Fibroblast of skin of right quadriceps (primary cell): ENCODE measurements at places on chromosomes 7 and 10.

DNA sequence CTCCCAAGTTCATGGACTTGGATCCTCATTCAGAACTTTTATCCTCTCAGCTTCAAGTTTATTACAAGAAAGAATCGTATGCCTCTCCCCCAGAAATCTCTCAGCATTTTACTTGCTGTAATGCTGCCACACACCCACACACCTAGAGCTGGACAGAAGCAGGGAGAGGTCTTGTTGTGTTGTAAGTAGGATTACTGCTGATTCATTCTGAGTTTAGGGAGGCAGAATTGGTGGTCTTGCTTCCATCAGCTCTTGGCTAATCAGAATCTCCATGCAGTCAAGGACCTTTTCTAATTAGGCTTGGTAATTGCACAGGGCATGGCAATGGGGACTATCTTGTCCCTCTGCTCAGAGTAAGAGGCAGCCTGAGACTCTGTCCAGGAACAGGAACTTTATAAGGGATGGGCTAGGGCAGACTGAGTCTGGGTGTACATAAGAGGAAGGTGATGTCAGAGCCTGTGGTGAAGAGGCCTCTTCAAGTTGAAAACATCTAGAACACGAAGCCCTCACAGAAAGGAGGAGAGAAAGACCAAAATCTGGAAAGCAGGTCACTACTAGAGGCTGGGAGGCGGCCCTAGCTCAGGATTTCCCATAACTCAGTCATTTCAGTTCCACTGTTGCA lies 7.0 kb upstream of the PTPRE start:
- no peak for DNase-seq

DNA sequence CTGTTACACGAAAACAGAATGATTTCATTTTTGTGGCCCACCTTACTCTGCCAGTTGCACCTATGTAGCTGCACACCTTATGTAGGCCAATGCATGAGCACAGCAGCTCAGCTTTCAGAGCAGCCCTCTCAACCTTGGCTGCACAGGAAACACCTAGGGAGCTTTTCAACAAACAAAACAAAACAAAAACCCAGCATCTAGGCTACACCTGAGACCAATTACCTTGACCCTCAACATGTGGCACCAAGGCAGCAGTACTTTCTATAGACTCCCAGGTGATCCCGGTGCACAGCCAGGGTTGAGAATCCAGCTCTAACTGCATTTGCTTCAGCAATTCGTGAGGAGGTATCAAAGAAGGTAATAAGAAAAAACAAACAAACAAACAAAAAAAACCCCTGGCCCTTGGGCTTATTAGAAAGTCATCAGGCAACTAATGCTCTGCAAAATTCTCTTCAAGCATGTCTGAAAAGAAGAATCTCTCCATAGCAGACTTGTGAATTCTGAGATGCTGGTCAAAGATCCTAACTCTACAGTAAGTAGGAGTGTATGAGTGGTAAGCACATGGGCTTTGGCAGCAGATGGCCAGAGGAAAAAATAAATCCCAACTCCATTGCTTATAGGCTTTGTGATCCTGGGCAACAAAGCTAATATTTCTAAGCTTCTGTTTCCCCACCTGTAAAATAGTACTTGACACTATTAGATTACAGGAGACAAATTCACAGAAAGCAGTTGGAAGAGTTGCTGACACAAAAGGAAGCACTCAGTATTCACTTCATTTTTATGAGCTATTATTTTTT lies 113.4 kb upstream of the NOBOX start:
- no peak for DNase-seq

- DNase-seq, result peak; percentile 26
These were observed 4.7 kb downstream of the MYL10 start for GRCh38 chr7:101624246-101625001.

GRCh38 chr10:282294-283139 lies 147.3 kb downstream of the ZMYND11 start:
- peak; percentile 69 for DNase-seq

DNA sequence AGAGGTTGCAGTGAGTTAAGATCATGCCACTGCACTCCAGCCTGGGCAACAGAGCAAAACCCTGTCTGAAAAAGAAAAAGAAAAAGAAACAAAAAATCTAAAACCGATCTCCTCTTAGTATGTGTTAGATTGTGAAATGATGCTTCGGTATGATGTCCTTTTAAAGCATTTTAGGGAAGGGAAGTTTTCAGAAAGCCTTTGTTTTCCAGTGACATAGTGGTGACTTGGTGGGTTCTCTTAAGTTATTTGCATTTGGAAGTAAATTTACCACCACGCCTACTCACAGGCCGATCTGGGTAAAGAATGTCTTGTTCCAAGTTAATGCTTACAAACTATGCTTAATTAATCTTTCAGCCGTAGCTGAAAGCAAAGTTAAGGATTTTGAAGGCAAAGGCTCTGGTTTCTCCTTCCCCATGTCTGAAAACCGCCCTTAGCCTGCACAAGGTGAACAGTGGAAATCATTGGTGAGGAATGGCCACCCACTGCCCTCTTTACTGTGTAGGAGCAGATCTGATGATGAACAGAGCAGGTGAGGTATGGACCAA lies 10.7 kb downstream of the MTURN start:
- DNase-seq, result no peak

DNA sequence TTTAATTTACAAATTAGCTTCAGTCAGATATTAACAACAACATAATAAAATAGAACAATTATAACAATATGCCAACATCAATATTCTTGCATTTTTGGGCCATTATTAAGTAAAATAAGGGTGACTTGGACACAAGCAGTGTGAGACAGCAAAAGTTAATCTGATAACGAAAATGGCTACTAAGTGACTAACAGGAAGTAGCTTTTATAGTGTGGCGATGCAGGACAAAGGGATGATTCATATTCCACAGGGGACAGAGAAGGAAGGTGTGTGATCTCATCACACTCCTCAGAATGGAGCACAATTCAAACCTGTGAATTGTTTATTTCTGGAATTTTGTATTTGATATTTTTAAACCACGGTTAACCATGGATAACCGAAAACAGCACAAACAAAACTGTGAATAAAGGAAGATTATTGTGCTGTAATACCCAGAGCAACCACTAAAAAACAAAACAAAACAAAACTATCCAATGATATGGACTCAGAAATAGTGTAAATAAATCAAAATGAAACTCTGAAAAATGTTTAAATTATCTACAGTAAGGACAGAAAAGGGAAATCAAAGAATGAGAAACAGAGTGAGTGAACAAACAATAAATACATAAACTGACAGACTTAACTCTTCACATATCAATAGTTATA lies 66.9 kb upstream of the TFEC start:
- peak; percentile 70 for DNase-seq

- DNase-seq, result no peak
These were observed 22.6 kb downstream of the CHCHD3 start for GRCh38 chr7:133059263-133059662.

DNA sequence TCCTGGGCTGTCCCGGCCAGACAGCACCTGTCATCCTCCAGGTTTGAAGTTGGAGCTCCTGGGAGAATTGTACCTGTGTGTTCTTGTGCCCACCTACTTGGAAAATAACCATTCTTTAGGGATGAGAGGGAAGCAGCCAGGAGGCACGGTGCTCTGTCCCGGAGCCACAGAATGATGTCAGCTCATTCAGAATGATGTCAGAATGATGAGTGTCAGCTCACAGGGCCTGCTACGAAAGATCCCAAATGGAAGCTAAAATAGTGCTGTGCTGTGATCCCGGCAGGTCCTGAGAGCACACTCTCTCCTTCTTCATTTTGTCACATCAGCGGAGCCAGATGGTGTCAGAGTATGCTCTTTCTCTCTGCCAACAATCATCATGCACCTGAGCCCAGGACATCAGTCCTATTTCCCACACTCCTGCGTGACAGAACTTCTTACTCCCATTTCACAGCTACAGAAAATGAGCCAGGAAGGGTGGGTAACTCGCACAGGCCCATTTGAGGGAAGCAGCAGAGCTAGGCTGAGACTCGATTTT lies 8.3 kb downstream of the ABCA13 start:
- DNase-seq, result no peak

GRCh38 chr7:51069411-51070083 lies 247.1 kb downstream of the COBL start:
- DNase-seq, result peak; percentile 13

DNA sequence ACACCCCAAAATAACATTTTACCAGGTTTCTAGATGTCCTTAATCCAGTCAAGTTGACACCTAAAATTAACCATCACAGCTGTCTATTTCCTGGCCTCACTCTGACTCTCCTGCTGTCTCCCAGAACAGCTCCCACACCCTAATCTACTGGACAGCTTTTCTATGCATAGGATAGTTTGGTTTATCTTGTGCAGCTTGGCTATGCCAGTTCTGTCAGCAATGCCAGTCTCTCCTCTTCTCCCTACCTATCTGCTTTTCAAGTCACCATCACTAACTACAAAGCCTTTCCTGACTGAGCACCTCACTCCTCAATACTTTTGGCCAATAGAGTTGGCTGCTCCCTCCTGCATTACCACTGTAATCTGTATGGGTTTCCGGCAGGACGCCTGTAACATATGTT lies 5.0 kb downstream of the NCOA4 start:
- DNase-seq, result no peak

DNA sequence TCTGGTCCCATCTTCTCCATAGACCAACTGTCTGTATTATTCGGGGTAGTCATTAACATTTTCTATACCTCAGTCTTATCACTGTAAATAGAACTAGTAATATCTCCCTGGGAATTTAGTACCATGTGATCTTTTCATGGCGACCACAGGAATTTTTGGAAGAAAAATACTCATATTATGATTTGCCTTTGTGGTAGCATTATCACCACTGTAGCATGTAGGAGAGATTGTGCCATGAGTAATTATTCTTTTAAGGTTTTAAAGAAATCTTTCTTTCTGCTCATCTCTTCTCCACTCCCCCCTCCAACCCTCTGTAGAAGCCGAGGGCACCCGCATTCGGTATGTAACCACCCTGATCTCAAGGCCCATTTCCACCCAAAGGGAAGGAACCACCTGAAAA lies 25.0 kb downstream of the ZNF365 start:
- peak; percentile 47 for DNase-seq

- no peak for DNase-seq
These were observed 126.8 kb downstream of the WDFY4 start for GRCh38 chr10:48811461-48811860.

GRCh38 chr10:128377988-128378387 lies 251.8 kb upstream of the MKI67 start:
- no peak for DNase-seq

- DNase-seq, result peak; percentile 23
These were observed 24.1 kb upstream of the ABCC2 start for GRCh38 chr10:99758211-99758891.

- DNase-seq, result peak; percentile 48
These were observed 363.3 kb downstream of the ARL4A start for GRCh38 chr7:13050703-13051102.
